C1 segment of cervical spinal cord (tissue), 14 donors: ENCODE measurements at places on chromosomes 5 and 9.

DNA sequence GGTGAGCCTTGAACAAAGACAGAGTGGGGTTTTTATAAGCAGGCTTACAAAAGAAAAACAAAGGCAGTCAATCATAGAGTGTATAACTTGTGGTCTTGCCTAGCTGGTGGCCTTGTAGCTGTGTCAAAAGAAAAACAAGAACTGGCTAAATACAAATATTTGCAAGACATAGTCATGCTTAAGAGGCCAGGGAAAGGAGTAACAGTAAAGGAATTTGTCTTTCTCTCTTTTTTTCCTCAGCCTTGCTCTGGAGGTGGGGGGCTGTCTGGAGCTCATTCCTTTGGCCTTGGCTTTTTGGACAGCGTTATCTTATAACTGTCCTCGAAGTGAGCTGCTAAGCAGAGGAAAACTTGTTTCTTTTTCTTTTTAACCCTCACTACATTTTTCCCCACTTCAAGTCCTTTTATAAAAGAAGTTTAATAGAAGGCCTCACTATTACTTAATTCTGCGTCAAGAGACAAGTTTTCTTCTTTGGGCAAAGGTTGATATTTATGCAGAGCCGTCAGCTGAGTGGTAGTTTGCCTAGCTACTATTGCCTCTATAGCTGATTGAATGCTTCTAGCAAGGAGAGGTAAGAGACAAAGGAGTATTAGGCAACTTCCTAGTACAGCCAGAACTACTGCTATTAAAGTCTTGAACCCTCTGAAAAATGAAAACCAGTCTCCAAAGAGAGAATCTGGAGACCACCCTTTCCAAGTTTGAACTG, 14.3 kb downstream of the CEL start:
- DNase-seq, result no peak

DNA sequence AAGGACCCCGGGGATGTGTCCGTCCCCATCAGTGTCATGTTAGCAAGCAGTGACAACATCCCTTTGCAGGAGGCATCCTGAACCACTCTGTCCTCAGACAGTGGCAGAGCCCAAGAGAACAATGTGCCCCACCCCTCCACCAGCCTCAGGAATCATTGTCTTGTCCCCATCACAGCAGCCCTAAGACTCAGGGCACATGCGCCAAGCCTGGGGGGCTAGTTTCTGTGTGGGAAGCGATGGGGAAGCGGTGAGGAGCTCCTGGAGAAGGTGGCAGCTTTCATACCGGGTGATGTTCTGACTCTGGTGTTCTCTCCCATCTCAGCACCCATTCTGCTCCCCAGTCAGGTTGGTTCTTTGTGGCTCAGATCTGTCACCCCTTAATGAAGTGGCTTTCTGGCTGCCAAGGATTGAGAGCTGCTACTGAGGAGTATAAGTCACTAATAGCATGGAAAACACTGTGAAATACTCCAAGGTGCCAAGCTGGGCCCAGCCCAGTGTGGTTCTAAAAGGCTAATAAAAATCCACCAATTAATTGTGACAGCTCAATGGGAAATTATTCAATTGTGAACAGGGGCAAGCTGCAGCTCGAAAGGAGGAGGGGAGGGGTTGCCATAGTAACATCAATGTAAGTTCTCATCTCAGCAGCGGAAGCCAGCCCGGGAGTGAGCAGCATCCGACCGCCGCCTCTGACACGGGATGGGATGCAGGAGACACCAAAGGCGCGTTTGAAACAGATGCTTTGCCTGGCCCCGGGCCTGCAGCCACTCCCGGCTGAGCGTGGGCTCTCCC, 4.7 kb downstream of the QRFP start:
- peak; percentile 23 for DNase-seq

DNA sequence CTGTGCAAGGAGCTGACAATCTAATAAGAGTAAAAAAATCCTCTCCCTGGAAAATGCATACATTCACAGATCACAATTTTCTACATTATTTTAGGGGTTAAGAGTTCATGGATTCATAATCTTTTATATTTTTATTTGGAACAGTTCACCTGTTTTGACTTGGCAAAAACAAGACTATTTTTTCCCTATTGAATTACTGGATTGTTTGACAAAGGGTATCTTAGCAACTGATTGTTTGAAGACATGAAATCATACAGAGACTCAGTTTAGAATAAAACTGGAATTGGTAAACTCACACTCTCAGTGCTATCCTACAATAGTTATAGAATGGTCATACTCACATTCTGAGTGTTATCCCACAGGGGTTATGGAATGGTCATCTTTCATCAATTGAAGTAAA, 358.2 kb upstream of the PTGER4 start:
- DNase-seq, result no peak

GRCh38 chr5:127343866-127344265, 53.3 kb downstream of the MEGF10 start:
- DNase-seq, result no peak

GRCh38 chr5:148229840-148230239, 8.5 kb upstream of the MARCOL start:
- DNase-seq, result no peak

GRCh38 chr9:97484134-97484533, 17.3 kb upstream of the TMOD1 start:
- DNase-seq, result peak; percentile 34

- no peak for DNase-seq
These were observed 1202.1 kb downstream of the PTPRD start for GRCh38 chr9:9410736-9411135.

- no peak for DNase-seq
These were observed 147.3 kb downstream of the TTLL11 start for GRCh38 chr9:121945849-121946248.

- no peak for DNase-seq
These were observed 1026.1 kb upstream of the DMAC1 start for GRCh38 chr9:8825585-8826147.

GRCh38 chr9:4855841-4856240, 63.1 kb downstream of the RCL1 start:
- DNase-seq, result no peak

DNA sequence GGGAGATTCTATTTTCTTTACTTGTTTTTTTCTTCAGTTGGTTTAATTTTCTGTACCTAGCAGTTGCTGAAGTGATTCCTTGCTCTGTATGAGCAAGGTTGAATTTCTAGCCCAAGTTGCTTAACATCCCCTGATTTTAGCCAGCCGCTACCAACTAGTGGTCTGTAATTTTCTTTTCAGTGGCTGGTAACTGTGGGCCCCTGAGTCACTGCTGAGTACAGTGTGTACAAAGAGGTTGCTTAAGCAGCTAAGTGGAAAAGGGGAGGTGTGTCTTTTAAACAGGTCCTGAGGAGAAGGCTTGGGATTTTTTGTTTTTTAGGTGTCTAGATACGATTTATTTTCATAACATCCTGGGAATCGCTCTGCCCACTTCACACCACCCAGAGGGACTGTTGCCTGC, 254.7 kb downstream of the NR3C1 start:
- DNase-seq, result no peak

GRCh38 chr9:94250456-94250855, 8.6 kb upstream of the ZNF169 start:
- no peak for DNase-seq

GRCh38 chr5:130110328-130110727, 206.1 kb downstream of the CHSY3 start:
- DNase-seq, result no peak

DNA sequence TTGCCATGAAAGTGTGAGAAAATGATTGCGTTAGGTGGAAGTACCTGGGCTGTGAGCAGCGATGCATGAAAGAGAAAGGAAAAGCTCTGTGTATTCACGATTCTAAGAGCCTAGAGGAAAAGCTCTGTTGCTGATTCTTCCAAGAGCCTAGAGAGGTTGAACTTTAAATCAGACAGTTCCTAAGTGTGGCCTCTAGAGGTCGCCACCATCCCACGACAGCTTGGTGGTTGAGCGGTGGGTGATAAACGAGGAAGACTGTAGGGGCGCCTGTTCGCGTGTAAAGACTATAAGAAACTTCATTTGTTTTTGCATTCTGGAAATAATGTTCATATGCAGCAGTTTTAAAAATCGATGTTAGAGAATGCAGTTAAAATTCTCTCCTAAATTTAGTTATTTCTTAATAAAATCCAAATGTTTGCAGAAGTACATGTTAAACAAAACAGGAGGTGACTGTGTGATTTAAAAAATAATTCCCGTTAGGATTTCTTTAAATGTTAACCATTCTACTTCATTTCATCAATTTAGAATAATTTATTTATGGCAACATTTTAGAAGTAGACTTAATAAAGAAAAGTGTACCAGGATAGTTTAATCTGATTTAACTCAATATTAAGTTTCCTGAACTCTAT, 107.7 kb downstream of the TENT4A start:
- DNase-seq, result no peak

GRCh38 chr5:83715236-83716065, 5.2 kb downstream of the HAPLN1 start:
- DNase-seq, result no peak

DNA sequence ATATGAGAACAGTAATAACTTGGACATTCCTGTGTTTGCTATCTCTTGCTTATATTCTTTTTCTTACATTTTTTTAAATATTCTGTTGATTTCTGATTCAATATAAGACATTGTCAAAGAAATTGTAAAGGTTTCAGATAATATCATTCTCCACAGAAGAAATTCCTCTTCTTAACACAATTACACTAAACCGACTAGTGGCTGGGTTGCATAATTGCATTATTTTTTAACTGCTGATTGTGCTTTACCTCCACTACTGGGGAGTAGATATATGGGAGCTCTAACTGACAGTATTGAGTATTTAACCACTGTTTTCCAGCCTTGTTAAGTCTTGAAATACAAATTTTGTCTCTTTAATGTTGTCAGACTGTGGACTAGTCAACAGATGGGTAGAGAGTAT, 723.8 kb upstream of the EDIL3 start:
- no peak for DNase-seq

DNA sequence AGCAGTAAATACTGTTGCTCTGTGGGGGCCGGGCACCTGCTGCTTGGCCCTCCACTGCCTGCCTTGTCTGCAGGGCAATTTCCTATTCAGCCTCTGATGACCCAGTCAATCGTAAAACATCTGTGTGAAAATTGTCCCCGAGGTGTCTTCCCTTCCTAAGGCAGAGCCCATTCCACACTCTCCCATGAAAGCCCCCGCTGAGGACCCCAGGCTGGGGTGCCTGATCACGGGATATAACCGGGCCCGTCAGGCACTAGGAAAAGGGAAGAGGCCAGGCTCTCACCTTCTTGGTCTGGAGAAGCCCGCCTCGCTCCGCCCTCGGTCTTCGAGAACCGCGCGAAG, 27.2 kb upstream of the SCGB3A1 start:
- no peak for DNase-seq

- no peak for DNase-seq
These were observed 129.6 kb upstream of the CNTLN start for GRCh38 chr9:17005056-17005823.

GRCh38 chr5:97143704-97144103, 1.3 kb upstream of the LIX1 start:
- no peak for DNase-seq

DNA sequence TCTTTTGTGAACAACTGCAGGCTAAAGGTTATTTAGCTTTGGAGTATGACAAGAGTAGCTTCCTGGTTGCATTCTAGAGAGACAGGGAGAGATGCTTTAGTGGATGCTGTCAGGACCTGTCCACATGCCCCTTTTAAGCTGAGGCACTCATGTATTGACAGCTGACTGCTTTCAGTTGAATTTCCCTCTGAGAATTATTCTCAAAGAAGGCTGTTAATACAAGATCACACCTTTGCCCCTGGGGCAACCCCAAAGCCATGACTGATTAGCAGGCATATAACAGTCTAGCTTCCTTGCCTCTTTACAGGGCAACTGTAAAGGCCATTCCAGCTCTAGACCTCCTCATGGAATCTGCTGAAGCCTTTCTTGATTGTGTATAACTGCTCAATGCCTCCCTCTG, 117.6 kb upstream of the ATP10B start:
- no peak for DNase-seq

GRCh38 chr9:113480612-113481011, 17.1 kb downstream of the RGS3 start:
- DNase-seq, result no peak

DNA sequence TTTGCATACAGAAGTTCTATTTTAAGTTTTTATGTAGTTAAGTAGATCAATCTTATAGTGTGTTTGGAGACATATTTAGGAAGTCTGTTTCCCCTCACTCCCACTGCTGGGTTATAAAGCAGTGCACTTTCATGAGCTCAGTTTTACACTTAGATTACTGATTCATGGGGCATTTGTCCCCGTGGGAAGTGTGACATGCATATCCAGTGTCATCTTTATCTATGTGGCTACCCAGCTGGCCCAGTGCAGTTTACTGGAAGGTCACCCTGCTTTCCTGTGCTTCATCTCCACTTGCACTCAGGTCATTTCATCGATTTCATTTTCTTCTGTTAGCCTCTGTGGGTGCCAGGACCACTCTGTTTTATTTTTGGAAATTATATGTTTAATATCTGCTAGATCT, 49.1 kb downstream of the ADCY2 start:
- no peak for DNase-seq

DNA sequence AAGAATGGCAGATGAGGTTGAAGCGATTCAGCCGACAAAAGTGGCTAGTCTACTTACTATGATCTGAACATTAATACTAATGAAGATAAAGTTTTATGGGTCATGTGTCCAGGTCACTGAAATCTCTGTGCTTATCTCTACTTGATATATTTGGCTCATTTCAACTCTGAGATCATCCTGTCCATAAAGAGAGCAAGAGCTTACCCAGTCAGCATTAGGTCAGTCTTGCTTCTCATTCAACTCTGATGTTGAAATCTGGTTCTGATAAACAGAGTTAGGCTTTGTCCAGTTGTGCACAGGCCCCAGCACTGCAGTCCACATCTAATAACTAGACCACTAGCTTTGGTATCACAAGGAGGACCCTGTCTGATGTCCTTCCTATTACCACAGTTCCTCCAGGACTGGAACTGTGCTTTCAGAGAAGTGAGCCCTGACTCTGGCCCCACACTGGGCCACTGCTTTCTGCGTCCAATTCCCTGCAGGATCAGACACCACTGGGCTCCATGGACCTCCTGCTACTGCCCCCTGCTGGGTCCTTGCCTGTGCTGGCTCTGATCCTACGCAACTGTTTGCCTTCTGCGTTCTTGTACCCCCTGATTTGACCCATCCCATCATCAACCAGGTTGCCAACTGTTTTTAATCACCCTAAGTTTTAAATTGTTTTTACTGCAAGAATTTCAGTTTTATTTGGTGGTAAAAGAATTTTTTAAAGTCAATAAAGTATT, 23.7 kb upstream of the FAM120A start:
- no peak for DNase-seq

DNA sequence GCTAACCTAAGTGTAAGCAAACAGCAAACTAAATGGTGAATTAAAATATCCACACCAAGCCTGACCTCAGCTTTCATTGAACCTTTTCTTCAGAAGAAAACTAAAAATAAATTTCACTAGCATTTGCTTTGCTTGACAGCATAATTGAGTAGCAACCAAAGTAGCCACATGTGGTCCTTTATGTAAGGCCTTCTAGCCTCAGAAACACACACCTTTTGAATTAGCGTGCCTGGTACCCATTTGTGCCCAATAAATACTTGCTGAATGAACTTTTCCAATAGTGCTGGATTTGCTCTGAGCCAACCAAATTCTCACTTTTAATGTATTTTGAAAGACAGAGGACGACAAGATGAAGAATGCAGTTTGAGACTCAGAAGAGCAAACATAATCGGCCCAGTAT, 2.1 kb upstream of the NIPBL start:
- no peak for DNase-seq
